ENCODE measurements at places on chromosomes 12 and 14.

DNA sequence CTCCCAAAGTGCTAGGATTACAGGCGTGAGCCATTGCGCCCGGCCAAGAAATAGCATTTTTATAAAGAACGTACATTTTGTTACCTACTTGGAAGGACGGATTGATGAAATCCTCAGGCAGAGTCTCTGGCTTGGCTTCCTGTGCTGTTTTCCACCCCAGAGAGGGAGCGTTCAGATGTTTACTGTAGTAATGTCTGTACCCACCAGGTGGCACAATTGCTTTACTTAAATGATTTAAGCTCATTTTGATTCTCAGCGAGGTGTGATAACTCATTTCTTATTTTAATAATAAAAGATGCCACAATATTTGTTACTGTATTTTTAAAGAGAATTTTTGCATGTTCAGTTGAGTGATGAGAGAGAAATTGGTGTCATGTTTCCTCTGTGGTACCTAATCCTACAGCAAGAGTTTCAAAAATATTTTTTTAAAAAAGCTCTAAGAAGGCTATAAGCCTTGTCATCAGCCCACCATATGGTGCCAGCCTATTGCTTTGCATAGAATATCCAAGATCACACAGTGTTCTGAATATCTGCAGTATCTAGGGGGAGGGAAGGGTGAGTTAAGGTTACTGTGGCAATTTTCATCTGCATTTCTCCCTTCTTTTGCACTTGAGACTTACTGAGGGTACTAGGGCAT, 82.6 kb upstream of the TRAF3 start:
- peak; percentile 72 for DNase-seq

DNA sequence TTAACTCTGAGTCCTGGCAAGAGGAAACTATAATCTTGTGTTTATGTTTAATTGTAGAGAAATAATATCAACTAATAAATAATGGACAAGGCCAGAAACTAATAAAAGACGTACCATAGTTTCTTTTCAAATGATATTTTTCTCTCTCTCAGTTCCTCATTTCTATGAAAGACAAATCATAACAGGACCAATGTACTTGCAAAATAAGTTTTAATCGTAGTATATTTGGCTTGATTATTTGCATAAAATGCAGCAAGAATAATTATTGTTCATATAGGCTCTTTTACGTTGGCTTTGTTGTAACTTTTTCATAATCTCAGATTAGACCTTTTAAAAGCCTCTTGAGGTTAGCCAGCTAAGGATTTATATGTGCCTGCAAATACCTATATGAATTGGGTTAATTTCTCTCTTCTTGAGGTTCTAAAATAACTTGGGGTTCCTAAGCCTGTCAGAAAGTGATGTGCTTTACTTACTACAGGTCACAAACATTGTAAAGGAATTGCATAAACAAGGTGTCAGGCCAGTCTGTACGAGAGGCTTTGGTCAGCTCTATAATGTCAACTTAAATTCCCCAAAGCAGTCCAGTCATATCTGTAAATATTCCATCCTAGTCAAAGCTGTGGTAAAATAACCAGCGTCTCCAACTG, 152.8 kb upstream of the PTPRQ start:
- DNase-seq = no peak

DNA sequence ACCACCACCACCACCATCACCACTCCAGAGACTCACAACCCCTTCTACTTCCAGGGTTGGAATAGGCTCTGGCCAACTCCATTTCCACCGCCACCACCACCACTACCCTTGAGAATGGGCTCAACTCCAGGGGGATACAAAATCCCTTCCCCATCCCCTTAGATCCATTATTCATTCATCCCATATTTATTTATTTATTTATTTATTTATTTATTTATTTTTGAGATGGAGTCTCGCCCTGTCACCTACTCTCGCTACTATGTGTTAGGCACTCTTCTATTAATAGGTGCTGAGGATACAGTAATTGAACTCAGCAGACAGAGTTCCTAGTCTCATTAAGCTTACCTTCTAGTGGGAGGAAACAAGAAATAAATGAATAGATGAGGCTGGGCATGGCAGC, 4.8 kb upstream of the ADCY6 start:
- DNase-seq = no peak

DNA sequence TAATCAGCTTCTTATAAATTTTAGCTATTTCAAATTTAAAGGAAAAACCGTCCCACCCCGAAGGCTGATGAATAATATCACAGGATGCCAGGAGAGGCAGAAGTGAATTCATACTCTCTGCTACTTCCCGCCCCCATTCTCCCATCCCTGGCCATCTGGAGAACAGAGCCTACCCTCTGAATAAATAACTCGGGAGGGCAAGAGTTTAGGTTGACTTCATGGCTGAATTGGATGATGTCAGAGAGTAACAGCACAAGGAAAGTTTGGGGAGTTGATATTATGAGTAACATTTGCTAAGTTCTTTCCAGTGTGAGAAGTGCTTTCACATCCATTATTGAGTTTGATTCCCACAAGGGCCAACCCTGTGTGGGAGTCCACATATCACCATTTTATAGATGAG, 241.6 kb downstream of the EGLN3 start:
- DNase-seq = no peak

- no peak for DNase-seq
These were observed 3.6 kb downstream of the DDX51 start for GRCh38 chr12:132140501-132140900.

- DNase-seq = no peak
These were observed 61.1 kb upstream of the PWP1 start for GRCh38 chr12:107624493-107624892.

GRCh38 chr14:104342435-104343293, 204.3 kb downstream of the KIF26A start:
- DNase-seq = no peak

DNA sequence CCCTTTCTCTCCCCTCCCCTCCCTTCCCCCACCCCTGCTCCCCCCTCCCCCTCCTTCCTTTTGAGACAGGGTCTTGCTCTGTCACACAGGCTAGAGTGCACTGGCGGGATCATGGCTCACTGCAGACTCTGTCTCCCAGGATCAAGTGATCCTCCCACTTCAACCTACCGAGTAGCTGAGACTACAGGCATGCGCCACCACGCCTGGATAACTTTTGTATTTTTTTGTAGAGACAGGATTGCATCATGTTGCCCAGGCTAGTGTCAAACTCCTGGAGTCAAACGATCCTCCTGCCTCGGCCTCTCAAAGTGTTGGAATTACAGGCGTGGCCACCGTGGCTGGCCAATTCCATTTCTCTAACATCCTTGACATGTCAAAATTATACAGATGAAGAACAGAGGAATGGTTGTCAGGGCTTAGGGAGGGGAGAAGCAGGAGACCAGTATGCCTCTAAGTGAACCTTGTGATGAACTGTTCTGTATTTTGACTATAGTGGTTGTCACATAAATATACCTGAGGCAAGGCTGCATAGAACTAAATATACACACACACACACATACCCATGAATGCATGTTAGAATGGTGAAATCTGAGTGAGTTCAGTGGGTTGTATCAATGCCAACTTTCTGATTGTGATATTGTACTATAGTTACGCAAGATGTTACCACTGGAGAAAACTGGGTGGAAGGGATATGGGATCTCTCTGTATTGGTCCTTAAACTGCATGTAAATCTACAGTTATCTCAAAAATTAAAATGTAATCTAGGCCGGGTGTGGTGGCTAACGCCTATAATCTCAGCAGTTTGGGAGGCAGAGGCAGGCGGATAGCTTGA, 3.6 kb upstream of the CFAP73 start:
- no peak for DNase-seq

DNA sequence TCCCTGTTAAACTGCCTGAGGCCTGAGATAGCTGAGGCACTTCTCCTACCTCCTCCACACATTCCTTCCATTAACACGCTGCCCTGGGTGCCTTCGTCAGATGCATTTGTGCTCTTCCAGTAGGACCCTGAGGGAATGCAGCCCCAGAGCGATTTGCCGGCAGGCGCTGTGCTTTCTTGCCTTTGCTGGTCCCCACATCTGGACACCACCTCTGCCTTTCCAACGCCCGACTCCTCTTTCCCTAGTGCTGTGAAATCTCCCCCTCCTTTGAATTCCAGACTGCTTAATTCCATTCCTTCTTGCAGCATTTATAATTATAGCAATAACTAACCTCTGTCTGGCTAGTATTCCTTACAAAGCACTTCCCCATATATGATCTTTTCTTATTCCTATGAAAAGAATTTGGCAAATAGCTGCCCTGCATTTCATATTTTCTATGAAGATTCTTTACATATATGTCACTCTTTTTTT, 88.4 kb downstream of the C12orf75 start:
- no peak for DNase-seq

Data from effector memory CD8-positive, alpha-beta T cell (primary cell).